AG10803 (cell line): ENCODE measurements at places on chromosomes 16 and 17.

DNA sequence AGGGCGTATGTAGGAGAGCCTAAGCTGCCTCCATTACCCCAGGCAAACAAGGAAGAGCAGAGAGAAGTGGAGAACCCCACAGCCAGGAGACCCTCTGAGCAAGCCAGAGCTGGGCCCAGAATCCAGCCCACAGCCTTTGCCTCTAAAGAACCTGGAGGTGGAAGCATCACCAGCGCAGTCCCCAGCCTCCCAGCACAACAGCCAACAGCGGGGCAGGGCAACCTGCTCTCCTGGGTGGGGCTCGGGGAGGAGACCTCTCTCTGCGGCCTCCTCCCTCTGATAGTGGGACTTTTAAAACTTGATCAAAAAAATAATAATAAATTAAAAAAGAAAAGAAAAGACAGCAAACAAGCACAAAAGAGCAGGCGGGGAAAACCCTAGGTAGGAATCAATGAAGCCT, 45.9 kb downstream of the AXIN2 start:
- no peak for DNase-seq

- DNase-seq = no peak
Observed at GRCh38 chr16:88892065-88892464, 25.6 kb upstream of the PABPN1L start.

GRCh38 chr17:72616447-72616846, 476.0 kb downstream of the SLC39A11 start:
- no peak for DNase-seq

GRCh38 chr17:33520426-33521330, 227.6 kb upstream of the ASIC2 start:
- peak; percentile 3 for DNase-seq

DNA sequence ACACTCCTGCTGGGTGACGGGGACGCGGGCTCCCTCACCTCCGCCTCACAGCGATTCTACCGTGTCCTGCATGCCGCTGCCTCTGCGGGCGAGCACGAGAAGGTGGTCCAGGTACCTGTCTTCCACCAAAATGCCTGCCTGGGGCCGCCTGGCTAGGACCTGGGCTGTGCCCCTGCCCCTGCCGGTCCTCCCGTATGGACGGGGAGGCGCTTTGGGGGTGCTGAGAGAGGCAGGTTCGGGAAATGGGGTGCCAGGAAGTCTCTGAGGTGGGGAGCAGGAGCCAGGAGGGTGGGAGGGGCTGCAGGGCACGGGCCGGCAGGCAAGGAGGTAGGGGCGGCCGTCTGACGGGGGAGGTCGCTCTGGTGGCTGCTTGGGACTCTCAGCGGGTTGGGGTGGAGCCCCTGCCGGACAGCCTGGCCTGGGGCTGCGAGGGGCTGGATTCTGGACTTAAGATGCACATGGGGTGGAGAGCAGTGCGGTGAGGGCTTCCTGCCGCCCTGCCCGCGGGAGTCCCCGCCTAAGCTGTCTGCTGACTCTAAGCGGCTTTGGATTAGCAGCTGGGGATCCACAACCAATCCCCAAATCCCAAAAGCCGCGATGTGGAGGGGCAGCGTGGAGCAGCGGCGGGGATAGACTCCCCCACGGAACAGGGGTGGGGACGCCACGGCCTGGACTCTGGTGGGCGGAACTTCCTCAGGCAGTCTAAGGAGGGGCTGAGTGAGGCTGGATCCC, 5.8 kb downstream of the CHTF18 start:
- no peak for DNase-seq

- DNase-seq = peak; percentile 6
Observed at GRCh38 chr17:42182927-42183734, 2.1 kb downstream of the HCRT start.

DNA sequence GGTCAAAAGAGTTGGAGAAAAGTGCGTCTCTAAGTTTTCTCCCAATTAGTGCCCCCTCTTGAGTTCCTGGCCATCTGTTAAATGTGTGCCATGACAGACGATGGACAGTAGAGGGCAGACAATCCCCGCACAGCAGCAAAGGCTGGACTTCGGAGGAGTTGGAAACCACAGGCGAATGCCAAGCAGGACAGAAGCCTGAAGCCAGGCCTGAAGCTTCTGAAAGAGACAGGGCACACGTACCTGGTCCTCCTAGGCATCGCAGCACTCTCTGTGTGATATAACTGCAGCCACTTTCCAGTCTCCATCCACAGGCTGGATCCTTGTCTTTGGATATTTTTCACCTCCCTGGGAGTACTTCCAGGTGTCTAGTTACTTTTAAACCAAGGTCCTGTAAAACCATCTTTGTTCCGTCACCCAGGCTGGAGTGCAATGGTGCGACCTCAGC, 14.5 kb downstream of the C17orf100 start:
- peak; percentile 81 for DNase-seq

DNA sequence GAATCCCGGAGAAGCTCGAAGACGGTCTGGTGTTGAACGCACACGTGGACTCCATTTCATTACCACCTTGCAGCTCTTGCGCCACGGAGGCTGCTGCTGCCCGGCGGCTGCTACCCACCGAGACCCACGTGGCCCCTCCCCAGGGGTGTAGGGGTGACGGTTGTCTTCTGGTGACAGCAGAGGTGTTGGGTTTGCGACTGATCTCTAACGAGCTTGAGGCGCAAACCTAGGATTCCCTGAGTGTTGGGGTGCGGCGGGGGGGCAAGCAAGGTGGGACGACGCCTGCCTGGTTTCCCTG, 1.7 kb upstream of the CBX4 start:
- DNase-seq = no peak

- DNase-seq = peak; percentile 50
Observed at GRCh38 chr17:35051579-35052240, 11.8 kb downstream of the RFFL start.

GRCh38 chr17:44959821-44960531, 8.1 kb downstream of the C1QL1 start:
- no peak for DNase-seq

- DNase-seq = peak; percentile 33
Observed at GRCh38 chr17:13888056-13888609, 181.2 kb upstream of the COX10 start.

- no peak for DNase-seq
Observed at GRCh38 chr17:45224671-45225050, 3.0 kb downstream of the FMNL1 start.

DNA sequence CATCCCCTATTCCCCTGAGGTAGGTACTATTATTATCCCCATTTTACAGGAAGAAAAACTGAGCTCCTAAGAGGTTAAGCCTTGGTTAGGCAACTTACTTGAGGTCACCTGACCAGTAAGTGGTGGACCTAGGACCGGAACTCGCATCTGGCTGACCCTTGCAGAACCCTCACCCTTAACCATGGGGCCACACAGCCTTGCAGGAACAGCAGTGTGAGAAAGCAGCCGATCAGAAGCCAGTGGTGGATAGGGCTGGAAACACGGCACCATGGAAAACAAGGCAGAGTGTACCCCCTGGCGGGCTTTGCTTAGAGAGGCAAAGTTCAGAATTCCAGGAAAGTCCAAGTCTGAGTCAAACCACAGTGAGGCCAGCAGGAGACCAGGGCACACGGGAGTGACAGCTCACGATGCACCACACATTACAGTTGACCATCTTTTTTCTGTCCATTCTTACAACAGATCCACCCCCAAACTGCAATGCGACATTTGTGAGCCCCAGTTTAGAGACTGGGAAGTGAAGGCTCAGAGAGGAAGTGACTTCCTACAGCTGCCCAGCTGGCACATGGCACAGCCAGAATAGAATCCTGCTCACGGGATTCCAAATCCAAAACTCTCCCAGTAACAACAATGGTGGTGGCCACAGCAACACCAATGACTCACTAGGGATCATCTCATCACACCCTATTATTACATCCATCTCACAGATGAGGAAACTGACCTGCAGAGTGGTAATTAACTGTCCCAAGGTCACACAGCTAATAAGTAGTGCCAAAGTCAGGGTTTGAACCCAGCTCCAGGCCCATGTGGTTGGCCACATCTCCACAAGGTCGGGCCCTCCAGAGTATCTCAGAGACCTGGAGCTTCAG, 20.3 kb downstream of the KIFC3 start:
- peak; percentile 66 for DNase-seq

GRCh38 chr17:47267354-47267828, 13.8 kb downstream of the ITGB3 start:
- DNase-seq = peak; percentile 89
